ENCODE measurements at places on chromosomes 12 and 14. TPM values are rescaled to one million over a fixed set of nuclear protein-coding genes. Genes with fewer than 3 reads are reported as not detected.

FOXG1 gene
- total RNA-seq, result not detected

LMNTD1 gene
- total RNA-seq, result not detected

IL25 gene
- not detected for total RNA-seq

DNA sequence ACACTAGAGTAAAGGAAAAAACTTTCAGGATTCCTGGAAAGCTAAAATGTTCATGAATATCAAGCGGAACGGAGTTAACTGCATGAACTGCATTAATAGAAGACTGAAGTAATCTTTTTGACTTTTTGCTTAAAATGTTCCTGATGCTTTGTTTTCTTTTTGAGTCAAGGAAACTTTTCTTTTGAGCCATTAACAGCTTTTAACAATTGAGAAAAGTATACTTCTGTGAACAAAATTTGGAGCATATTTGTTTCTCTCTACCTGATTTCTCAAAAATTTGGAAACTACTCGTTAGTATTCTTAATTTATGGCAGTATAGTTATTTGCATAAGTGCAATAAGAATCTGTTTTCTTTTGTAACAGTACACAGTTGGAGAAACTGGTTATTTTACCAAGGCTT, 78.5 kb downstream of the CALM1 start:
- peaks cover 15% of the 10 kb centered on the region for H3K27me3 ChIP-seq
- H3K4me1 ChIP-seq, result no peaks in the 10 kb centered on the region
- no peak overlapping the region for H3K4me3 ChIP-seq
- DNase-seq, result no peak

- H3K4me3 ChIP-seq, result no peak overlapping the region
- H3K4me1 ChIP-seq, result peaks cover 5% of the 10 kb centered on the region
- H3K27ac ChIP-seq, result no peak overlapping the region
- no peaks in the 10 kb centered on the region for H3K36me3 ChIP-seq
These were observed 108.9 kb downstream of the PTCSC3 start for GRCh38 chr14:36067428-36068187.

DNA sequence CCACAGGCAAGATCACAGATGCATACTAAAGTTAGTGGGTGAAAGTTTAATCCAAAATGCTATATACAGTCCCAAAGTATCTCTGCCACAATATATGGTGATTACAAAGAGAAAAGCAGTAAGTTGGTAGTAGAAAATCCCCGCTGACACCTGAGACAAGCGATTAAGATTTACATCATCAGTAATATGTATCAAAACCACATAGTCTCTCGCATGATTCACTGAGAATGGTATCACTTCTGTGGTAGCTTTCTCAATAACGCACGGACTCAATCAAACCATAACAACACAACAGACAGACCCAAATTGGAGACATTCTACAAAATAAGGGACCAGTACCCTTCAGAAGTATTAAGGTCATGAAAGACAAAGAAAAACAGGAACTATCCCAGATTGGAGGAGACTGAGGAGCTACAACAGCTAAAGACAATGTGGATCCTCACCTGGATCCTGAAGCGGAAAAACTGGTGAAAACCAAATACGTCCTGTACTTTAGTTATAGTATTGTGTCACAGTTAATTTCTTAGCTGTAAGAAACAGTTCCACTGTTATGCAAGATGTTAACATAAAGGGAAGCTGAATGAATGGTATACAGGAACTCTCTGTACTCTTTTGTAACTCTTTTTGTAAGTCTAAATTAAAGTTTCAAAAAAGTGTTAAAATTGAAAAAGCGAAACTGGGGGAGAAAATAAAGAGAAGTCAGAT, 51.0 kb downstream of the SPTLC2 start:
- no peak for DNase-seq
- H3K4me1 ChIP-seq, result peaks cover 18% of the 10 kb centered on the region
- no peaks in the 10 kb centered on the region for H3K27me3 ChIP-seq
- peak overlapping the region; percentile 27 for H3K4me3 ChIP-seq

GRCh38 chr12:57461276-57461916, 1.8 kb downstream of the GLI1 start:
- H3K4me1 ChIP-seq, result peaks cover 75% of the 10 kb centered on the region
- no peaks in the 10 kb centered on the region for H3K36me3 ChIP-seq
- no peak overlapping the region for H3K27ac ChIP-seq
- H3K4me3 ChIP-seq, result peak overlapping the region; percentile 81
- peaks cover 7% of the 10 kb centered on the region for H3K27me3 ChIP-seq

GRCh38 chr14:101243587-101244338, 317.5 kb upstream of the DIO3 start:
- H3K27me3 ChIP-seq, result peaks cover 7% of the 10 kb centered on the region
- H3K36me3 ChIP-seq, result no peaks in the 10 kb centered on the region
- no peak overlapping the region for H3K4me3 ChIP-seq
- no peak overlapping the region for H3K27ac ChIP-seq
- no peaks in the 10 kb centered on the region for H3K4me1 ChIP-seq

DNA sequence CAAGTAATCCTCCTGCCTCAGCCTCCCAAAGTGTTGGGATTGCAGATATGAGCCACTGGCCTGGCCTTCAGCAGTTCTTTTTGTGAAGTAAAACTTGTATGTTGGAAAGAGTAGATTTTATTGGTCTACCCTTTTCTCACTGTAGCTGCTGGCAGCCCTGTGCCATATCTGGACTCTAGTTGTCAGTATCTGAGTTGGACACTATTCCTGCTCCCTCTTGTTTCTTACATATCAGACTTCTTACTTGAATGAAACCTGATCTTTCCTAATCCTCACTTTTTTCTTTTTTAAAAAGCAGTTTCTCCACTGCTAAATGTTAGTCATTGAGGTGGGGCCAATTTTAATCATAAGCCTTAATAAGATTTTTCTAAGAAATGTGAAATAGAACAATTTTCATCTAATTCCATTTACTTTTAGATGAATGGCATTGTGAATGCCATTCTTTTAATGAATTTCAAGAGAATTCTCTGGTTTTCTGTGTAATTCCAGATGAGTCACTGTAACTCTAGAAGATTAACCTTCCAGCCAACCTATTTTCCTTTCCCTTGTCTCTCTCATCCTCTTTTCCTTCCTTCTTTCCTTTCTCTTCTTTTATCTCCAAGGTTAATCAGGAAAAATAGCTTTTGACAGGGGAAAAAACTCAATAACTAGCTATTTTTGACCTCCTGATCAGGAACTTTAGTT, 88.7 kb downstream of the APAF1 start:
- H3K27ac ChIP-seq, result no peak overlapping the region

- no peaks in the 10 kb centered on the region for H3K27me3 ChIP-seq
- no peak overlapping the region for H3K4me3 ChIP-seq
- no peak for DNase-seq
- no peak overlapping the region for H3K27ac ChIP-seq
- H3K36me3 ChIP-seq, result no peaks in the 10 kb centered on the region
These were observed 886.2 kb downstream of the DIO2 start for GRCh38 chr14:79325071-79325470.
